Breast epithelium (tissue), 4 donors: ENCODE measurements at places on chromosomes 16 and 17. TPM values are rescaled to one million over a fixed set of nuclear protein-coding genes. Genes with fewer than 3 reads are reported as not detected.

MYH3 gene
- 2.2 TPM for total RNA-seq

EMC6 gene
- total RNA-seq, result 19.0 TPM

MEIOB gene
- not detected for total RNA-seq

CD300A gene
- total RNA-seq, result 6.2 TPM

FBXW10B gene
- total RNA-seq, result not detected

MYH1 gene
- not detected for total RNA-seq

GRCh38 chr16:77963185-77964044 is 58.9 kb upstream of the CLEC3A start:
- H3K36me3 ChIP-seq, result no peaks in the 10 kb centered on the region
- no peak overlapping the region for H3K27ac ChIP-seq
- H3K4me3 ChIP-seq, result no peak overlapping the region
- DNase-seq, result no peak
- H3K27me3 ChIP-seq, result no peaks in the 10 kb centered on the region

DNA sequence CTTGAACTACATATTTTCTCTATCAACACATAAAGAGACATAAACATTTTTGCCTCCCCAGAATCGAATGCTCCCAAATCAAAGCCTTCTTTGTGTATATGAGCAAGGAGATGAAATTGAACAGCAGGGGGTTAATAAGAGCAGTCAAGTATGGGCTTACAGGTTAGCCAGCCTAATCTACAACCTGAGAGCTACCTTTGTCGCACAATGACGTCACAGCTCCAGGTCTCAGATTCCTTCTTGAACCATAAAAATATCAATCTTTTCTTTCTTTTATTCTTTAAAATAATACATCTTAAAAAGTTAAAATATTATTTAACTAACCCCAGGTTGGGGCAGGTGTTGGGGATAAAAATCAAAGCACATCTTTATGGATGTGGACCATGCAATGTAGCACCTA is 482.9 kb upstream of the CDH11 start:
- H3K4me3 ChIP-seq, result no peak overlapping the region
- no peaks in the 10 kb centered on the region for H3K36me3 ChIP-seq
- no peak overlapping the region for H3K27ac ChIP-seq
- H3K27me3 ChIP-seq, result no peaks in the 10 kb centered on the region

GRCh38 chr17:27950995-27951394 is 57.8 kb upstream of the LYRM9 start:
- DNase-seq, result no peak
- no peaks in the 10 kb centered on the region for H3K36me3 ChIP-seq
- no peak overlapping the region for H3K4me3 ChIP-seq
- H3K27ac ChIP-seq, result no peak overlapping the region
- H3K27me3 ChIP-seq, result peaks cover 4% of the 10 kb centered on the region
- no peaks in the 10 kb centered on the region for H3K4me1 ChIP-seq

DNA sequence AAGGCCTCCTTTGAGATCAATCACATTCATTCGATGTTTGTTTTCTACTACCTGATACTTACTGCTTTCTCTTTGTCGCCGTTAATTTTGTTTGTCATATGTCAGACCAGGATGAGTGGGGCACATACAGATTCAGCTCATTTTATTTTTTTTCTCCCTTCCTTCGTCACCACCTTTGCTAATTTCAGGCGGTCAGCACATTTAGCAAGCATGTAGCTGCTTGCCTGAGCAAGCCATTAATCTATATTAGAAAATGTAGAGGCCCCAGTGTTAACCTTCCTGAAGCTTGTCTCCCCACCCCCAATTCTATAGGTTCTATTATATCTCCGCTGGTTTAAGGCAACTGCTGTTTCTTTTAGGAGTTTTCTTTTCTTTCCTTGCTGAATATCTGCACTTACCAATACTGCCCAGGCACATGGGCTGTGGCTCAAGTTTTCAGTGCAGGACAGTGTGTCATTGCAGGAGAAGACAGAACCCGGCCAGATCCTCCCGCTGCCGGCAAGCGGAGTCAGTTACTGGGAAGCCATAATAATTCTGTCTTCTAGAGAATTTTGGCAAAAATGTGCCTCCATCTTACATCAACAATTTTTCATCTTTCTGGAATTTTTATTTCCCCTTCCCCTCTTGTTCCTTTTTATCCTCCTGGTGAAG is 714.3 kb downstream of the WWOX start:
- no peak for DNase-seq
- no peaks in the 10 kb centered on the region for H3K36me3 ChIP-seq
- no peaks in the 10 kb centered on the region for H3K27me3 ChIP-seq

DNA sequence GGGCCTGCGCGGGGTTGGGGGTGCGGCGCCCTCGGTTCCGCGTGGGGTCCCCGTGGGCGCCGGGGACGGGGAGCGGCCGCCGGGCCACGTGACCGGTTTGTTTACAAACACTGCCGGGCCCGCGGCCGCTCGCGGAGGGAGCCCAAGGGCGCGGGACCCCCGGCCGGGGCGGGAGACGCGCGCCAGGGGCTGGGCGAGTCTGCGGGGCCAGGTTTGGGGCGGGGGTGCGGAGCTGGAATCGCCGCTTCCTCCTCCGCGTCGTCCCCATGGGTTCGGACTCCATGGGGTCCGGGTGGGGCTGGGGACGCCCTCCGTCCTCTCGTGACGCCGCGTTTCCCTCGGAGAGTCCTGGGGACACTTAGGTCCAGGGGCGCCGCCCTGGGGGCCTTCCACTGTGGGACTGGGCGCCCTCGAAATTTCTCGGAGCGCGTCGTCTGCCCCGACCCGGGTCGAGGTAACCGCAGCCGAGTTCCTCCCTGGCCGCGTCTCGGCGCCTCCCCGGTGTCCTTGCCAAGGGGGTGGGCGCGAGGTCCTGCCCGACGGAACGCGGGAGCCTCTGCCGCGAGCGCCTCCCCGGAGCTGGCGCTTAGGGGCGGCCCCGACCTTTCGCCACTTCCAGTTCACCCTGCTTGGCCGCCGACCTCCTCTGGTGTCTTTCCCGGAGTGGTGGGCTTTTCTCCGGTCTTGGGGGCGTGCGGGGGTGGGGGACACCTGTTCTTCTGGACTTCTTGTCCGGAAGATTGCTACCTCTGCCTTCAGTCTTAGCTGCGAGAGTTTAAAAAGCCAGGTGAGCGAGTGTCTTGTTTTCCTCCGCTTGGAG is 684 bp downstream of the YPEL2 start:
- H3K36me3 ChIP-seq, result no peaks in the 10 kb centered on the region
- no peaks in the 10 kb centered on the region for H3K4me1 ChIP-seq
- H3K27ac ChIP-seq, result peak overlapping the region; percentile 94
- no peak for DNase-seq

- DNase-seq, result no peak
- no peaks in the 10 kb centered on the region for H3K4me1 ChIP-seq
- H3K27ac ChIP-seq, result no peak overlapping the region
- H3K36me3 ChIP-seq, result no peaks in the 10 kb centered on the region
- no peak overlapping the region for H3K4me3 ChIP-seq
Observed at GRCh38 chr17:70353408-70354092, 184.2 kb downstream of the KCNJ2 start.

DNA sequence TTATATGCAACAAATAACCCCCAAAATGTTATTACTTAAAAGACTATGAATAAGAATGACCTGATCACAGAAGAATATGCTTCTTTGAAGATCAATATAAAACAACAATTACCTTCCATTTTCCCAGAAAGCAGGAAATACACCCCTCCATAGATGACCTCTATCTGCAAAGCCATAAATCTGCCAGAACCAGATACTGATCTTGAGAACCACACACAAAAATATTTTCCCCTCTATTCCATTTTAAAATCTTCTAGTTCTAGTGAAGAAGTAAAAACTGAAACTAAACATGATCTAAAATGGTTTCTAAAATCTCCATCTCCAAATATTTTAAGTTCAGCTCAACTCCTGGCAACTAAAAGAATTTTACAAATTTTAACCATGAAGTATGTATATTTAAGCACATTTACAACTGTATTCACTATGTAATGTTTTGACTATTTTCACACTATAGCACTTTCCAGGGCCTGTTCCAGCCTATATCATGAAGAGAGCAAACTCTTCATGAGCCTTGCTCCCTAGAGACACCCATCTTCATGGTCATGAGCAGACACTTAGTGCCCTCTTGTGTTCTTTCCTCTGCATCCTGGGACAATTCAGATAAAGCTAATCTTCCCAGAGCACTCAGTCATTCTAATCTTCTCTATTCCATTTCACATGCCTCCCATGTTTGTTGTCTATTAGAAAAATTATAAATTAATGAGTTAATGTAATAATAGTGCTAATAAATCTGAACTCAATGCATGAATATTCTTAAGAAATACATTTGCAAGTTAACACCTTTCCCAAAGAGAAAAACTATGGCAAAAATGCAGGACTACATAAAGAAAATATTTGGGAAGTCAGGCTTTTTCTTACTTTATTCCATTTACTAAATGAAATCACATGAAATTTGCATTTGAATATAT is 87.0 kb downstream of the HELZ start:
- H3K4me1 ChIP-seq, result no peaks in the 10 kb centered on the region
- no peak overlapping the region for H3K27ac ChIP-seq
- H3K36me3 ChIP-seq, result no peaks in the 10 kb centered on the region
- no peaks in the 10 kb centered on the region for H3K27me3 ChIP-seq
- no peak overlapping the region for H3K4me3 ChIP-seq

DNA sequence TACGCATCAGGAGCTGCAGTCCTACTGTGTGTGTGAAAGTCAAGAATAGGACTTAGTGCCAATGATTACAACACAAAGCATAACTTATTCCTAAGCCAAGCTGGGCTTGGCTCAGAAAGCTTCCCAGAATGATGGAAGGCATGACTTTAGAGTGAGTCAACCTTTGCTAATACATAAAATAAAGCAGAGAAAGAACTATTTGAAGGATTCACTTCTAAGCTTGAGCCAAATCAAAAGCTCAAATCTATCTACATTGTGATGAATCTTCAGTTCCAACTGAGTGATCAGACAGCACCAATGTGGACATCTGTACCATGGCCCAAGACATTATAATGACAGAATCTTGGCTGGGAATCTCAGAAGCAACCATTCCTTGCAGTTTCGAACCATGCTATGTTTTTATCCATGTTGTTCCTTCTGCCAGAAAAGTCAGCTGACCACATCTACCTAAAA is 41.4 kb downstream of the SMG6 start:
- no peaks in the 10 kb centered on the region for H3K4me1 ChIP-seq
- no peaks in the 10 kb centered on the region for H3K27me3 ChIP-seq
- H3K27ac ChIP-seq, result no peak overlapping the region

DNA sequence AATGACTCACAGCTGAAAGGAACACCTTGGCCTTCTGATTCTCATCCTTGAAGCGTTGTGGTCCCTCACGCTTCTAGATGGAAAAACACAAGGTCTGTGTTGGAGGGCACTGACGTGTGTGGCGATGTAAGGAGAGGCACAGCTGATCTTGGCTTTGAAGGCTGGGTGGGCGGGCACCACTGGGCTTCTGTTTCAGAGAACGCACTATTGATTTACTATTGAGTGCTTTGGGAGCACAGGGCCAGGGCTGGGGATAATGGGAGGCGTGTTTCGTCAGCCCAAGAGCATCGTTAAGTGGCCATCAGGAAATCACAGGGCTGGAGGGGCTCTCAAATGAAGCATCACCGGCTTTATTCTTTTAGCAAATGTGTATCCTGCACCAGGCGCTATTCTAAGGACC is 70.7 kb downstream of the CMIP start:
- no peaks in the 10 kb centered on the region for H3K36me3 ChIP-seq
- H3K4me1 ChIP-seq, result peaks cover 4% of the 10 kb centered on the region
- H3K27me3 ChIP-seq, result no peaks in the 10 kb centered on the region
- H3K27ac ChIP-seq, result peak overlapping the region; percentile 15

- H3K4me3 ChIP-seq, result no peak overlapping the region
- no peaks in the 10 kb centered on the region for H3K4me1 ChIP-seq
- no peaks in the 10 kb centered on the region for H3K27me3 ChIP-seq
- no peak overlapping the region for H3K27ac ChIP-seq
Observed at GRCh38 chr17:66459811-66460270, 157.4 kb downstream of the PRKCA start.

GRCh38 chr16:71341881-71342280 is 16.6 kb upstream of the CALB2 start:
- no peaks in the 10 kb centered on the region for H3K4me1 ChIP-seq
- H3K36me3 ChIP-seq, result no peaks in the 10 kb centered on the region
- DNase-seq, result no peak
- H3K4me3 ChIP-seq, result no peak overlapping the region
- no peaks in the 10 kb centered on the region for H3K27me3 ChIP-seq

DNA sequence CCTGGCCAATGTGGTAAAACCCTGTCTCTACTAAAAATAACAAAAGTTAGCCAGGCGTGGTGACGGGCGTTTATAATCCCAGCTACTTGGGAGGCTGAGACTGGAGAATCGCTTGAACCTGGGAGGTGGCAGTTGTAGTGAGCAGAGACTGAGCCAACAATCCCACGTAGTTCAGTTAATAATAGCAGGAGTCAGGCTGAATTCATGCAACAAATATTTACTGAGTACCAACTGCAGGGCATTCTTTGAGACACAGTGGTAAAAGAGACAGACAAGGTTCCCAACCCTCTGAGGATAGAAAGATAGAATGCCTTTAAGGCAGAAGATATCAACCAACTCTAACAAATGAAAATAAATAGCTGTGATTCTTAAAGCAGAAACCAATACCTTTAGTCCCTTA is 39.1 kb downstream of the SPOP start:
- no peak overlapping the region for H3K4me3 ChIP-seq
- H3K27me3 ChIP-seq, result no peaks in the 10 kb centered on the region
- no peaks in the 10 kb centered on the region for H3K4me1 ChIP-seq
- H3K36me3 ChIP-seq, result no peaks in the 10 kb centered on the region

DNA sequence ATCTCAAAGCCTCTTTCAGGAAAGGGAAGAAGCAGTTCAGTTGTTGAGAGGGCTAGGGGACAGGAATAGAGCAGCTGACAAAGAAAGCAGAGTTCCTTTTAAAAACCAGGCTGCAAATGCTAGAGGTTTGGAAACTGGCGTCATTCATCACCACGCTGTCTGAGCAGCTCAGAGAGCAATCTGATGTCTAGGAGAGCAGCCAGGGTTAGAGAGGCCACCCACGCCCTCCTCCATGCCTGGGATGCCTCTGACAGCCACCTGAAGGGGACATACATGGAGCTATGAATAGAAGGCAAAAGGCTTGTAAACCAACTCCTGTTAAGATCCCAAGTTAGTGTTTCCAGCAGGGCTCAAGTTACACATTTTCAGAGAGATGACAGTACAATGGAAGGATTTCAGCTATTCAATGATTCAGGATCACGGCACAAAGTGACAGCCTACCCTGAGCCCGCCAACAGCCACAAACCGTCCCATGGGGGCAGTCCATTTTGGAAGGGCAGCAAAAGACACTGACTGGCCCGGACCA is 12.4 kb downstream of the RAB5C start:
- H3K4me1 ChIP-seq, result no peaks in the 10 kb centered on the region
- no peak for DNase-seq
- no peaks in the 10 kb centered on the region for H3K27me3 ChIP-seq
- peak overlapping the region; percentile 30 for H3K27ac ChIP-seq

- H3K36me3 ChIP-seq, result no peaks in the 10 kb centered on the region
- H3K27me3 ChIP-seq, result no peaks in the 10 kb centered on the region
- DNase-seq, result no peak
- H3K4me1 ChIP-seq, result peaks cover 4% of the 10 kb centered on the region
- H3K27ac ChIP-seq, result no peak overlapping the region
Observed at GRCh38 chr17:57445772-57446472, 189.6 kb downstream of the MSI2 start.

GRCh38 chr16:30186782-30187555 is 3.6 kb downstream of the CORO1A start:
- no peaks in the 10 kb centered on the region for H3K27me3 ChIP-seq
- no peak overlapping the region for H3K4me3 ChIP-seq
- no peaks in the 10 kb centered on the region for H3K36me3 ChIP-seq
- no peak overlapping the region for H3K27ac ChIP-seq

- no peaks in the 10 kb centered on the region for H3K27me3 ChIP-seq
- DNase-seq, result no peak
- H3K4me3 ChIP-seq, result no peak overlapping the region
- H3K4me1 ChIP-seq, result no peaks in the 10 kb centered on the region
- H3K27ac ChIP-seq, result no peak overlapping the region
- no peaks in the 10 kb centered on the region for H3K36me3 ChIP-seq
Observed at GRCh38 chr17:75266316-75267152, 4.5 kb downstream of the MIF4GD start.
